ENCODE measurements at places on chromosomes 16 and 17. TPM values are rescaled to one million over a fixed set of nuclear protein-coding genes. Genes with fewer than 3 reads are reported as not detected.

DNA sequence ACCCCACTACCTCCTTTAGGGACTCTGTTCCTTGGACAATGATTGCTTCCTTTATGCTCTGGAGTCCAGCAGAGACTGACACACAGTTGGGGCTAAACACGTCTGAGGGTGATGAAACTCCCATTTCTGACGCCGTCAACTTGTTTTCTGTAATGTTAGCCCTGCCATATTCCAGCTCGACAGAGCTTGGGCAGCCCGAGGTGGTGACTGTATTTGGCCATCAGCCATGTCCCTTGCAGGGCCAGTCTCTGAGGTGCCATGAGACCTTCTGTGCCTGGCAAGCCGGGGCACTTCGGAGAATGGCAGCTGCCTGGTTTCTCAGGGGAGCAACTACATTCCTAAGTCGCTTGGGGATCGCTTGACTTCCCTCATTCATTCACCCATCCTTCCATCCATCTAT is 278.9 kb upstream of the TNRC6C start:
- DNase-seq: no peak

CNTNAP4 gene
- not detected for total RNA-seq

- no peak for DNase-seq
These were observed 374.5 kb upstream of the RBFOX1 start for GRCh38 chr16:6958184-6958583.

GRCh38 chr17:76883744-76884525 is 15.7 kb downstream of the MGAT5B start:
- DNase-seq: no peak

CD7 gene
- total RNA-seq: not detected

DNA sequence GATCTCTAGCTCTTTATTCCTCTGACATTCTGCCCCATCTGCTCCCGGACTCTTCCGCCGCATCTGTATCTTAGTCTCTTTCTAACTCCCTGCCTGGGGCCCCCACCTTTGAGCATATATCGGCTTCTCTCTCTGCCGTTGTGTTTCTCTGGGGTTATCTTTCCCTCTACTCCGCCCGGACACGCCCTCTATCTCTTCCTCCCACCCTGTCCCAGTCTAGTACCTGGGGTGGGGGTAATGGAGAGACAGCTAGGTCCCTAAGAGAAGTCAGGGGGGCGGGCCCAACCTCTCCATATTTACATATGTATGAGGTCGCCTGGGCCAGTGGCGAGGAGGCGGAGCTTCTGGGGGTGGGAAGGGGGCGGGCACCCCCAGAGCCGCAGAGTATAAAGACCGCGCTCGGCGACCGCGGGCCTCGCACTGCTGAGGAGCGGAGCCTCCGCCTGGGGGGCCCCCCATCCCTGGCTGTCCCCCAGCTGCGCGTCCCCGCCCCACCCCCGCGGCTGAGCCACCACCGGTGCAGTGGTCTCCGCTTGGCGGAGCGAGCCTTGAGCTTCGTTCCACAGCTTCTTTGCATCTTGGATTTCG is at the start of gene ATP1B2:
TSS of gene ATP1B2 (plus strand) at position 418 of the 588 bp plus-strand sequence. CDS start 593 bp downstream, outside the sequence.
- no peak for DNase-seq

- DNase-seq: no peak
These were observed 2.2 kb upstream of the CHD3 start for GRCh38 chr17:7886227-7887037.

KRTAP3-3 gene
- total RNA-seq: not detected

DNA sequence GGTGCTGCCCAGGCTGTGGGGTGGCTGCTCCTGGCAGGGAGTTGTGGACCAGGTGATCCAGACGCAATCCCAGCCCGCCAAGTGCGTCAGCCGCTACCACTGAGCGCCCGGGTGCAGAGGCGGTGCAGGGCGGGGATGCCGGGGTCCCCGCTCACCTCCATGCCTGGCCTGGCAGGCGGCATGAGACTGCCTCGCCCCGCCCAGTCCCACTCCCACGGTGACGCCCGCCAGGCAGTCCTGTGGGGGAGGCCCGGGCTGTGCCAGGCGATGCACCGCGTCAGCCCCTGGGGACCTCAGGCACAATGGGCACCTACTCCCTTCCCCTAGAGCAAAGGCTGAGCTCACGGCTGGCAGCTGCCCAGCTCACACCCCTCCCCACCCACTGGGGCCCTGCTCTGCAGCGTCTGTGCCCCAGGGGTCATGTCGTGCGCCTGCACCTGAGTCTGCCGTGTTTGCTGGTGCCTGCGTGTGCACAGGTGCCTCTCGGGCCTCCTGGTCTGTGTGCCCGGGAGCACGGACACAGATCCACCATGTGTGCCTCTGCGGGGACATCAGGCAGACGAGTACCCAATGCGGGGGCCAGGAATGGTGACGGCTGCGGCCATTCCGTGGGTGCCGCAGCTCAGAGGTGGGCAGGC is 5.3 kb downstream of the RPUSD1 start:
- DNase-seq: no peak

DNA sequence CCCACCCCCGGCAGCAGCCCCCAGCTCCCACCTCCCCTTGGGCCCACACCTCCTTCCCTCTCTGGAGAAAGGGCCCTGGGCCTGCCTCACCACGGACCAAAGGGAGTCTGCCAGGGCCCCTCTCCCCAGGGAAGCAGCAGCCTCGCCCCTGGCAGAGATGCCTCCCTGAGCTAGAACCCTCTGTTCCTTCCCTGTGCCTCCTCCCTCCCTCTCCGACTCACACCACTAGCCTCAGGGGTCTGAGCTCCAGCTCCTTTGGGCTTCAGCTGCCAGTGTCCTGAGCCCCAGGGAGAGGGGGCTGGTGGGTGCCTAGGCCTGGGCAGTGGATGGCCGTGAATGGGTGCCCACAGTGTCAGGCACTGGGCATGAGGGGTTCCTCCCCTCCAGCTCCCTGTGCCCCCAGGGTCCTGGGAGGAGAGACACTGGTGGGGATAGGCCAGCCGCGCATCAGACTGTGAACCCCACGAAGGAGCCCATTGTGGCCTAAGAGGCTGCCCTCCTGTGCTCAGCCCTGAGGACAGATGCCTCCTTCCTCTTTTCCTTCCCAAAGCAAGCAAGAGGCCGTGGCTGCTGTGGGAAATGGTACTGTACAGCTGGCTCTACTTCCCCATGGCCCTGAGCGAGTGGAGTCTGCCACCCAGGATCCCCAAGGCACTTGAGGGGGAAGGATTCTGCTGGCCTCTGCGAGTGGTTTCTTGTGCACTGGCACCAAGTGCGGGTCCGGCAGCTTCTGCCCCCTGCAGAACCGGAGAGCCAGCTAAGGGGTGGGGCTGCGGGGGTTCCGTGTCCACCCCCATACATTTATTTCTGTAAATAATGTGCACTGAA is 20.7 kb downstream of the MMP15 start:
- DNase-seq: no peak

GRCh38 chr16:85667261-85667660 is 21.5 kb downstream of the GINS2 start:
- DNase-seq: no peak

DNA sequence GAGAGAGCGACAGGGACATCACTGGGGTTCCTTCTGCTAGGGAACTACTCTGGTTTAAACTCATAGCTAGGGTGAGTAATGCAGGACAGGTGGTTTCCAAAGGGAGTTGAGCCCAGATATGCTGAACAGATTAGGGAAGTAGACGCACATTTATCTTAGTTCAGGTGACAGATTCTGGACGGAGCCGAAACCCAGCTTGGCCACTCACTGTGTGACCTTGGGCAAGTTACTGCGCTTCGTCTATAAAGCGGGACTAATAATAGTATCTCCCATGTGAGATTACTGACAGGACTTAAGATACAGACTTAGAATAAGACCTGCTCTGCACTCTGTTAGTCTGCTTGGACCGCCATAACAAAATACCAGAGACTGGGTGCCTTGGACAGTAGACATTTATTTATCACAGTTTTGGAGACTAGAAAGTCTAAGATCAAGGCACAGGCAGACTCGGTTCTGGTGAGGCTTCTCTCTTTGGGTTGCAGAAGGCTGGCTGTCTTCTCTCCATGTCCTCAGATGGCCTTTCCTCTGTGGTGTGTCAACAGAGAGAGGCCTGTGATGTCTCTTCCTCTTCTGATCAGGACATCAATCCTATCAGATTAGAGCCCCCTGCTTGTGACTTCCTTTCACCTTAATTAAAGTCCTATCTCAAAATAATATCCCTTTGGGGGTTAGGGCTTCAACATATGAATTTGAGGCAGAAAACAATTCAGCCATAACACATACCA is 12.1 kb downstream of the SCNN1G start:
- no peak for DNase-seq

COX6A2 gene
- total RNA-seq: not detected

- peak; percentile 88 for DNase-seq
These were observed 14.1 kb upstream of the MRTFB start for GRCh38 chr16:14056970-14057369.

ZC3H7A gene
- 32.2 TPM for total RNA-seq

DNA sequence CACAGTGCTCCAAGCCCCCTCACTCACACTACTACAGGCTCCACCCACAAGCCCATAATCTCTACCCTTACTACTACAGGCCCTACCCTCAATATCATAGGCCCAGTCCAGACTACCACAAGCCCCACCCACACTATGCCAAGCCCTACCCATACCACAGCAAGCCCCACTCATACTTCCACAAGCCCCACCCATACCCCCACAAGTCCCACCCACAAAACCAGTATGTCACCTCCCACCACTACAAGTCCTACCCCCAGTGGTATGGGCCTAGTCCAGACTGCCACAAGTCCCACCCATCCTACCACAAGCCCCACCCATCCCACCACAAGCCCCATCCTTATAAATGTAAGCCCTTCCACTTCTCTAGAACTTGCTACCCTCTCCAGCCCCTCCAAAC is 13.8 kb downstream of the RIPOR1 start:
- DNase-seq: peak; percentile 70

NPIPB6 gene
- not detected for total RNA-seq

- DNase-seq: no peak
These were observed 538.9 kb downstream of the WWOX start for GRCh38 chr16:78638371-78638770.

- no peak for DNase-seq
These were observed 115.0 kb upstream of the CIBAR2 start for GRCh38 chr16:85227084-85227945.

DNA sequence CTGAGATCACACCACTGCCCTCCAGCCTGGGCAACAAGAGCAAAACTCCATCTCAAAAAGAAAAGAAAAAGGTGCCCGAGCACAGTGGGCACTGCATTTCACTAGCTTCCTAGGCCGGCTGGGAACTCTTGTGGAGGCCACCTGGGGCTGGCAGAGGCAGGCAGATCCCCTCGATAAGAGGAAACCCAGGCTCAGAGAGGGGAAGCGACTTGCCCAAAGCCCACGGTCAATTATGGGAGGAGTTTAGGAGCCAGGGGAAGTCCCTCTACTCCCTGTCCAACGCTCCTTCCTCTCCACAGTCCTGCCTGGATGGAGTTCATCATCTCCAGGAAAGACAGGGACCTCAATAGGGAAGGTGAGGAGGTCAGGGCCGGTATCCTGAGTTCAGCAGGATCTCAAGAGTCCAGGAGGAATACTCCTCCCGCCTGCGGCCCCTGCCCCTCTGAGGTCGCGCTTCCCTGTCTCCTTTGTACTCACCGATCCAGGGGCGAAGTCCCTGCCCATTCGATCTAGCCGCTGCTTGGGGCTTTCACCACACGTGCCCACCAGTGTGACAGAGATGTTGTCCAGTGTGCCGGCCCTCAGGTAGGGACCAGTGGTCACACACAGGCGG is 841 bp downstream of the ALOXE3 start:
- no peak for DNase-seq

SP6 gene
- 0.92 TPM for total RNA-seq

DNA sequence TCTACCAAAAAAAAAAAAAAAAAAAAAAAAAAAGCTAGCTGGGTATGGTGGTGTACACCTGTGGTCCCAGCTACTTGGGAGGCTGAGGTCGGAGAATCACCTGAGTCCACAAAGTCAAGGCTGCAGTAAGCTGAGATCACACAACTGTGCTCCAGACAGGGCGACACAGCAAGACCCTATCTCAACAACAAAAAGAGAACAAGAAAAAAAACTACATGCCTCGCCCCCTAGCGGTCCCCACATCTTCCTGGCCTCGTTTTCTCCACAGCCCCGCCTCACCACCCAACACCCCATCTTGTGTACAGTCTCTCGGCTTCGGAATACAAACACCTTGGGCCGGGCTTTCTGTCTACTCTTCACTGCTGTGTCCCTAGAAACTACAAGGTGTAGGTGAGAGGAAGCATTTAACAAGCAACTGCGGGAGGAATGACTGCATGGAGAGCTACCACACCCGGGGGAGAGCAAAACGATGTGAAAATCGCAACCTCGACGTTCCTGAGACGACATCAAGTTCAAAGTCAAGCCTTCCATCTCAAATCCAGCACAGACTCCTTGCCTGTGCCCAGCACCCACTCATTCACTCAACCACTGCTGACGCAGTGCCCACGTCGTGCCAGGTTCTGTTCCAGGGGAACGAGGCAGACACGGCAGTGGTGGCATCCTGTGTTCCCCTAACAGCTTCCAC is 9.0 kb downstream of the NTAN1 start:
- no peak for DNase-seq

TNFSF12 gene
- 6.1 TPM for total RNA-seq

DNA sequence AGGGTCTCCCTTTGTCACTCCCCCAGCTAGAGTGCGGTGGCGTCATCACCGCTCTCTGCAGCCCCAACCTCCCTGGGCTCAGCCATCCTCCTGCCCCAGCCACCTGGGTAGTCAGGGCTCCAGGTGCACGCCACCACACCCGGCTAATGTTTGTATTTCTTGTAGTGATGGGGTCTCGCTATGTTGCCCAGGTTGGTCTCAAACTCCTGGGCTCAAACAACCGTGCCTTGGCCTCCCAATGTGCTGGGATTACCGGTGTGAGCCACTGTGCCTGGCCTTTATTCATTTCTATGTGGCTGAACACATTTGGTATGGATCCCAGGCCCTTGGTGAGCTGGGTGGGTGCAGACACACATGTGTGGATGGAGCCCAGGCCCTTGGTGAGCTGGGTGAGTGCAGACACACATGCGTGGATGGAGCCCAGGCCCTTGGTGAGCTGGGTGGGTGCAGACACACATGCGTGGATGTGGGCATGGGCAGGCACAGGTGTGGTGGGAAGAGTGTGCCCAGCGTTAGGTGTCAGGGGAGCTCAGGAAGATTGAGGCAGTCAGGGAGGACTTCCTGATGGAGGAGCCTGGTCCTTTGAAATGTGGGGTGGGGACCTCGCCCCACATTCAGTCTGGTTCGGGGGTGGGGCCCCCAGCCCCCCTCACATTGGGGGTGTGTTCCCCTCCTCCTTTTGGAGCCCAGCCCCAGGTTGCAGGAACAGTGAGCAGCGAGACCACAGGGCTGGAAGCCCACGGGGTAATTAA is 37.1 kb downstream of the SOX8 start:
- no peak for DNase-seq

- DNase-seq: no peak
These were observed 19.8 kb downstream of the SMTNL2 start for GRCh38 chr17:4604111-4604644.

Measured in pulmonary artery endothelial cell (primary cell).